NCI-H1417 (cell line): ENCODE measurements at places on chromosomes 4 and X.

- peak; percentile 31 for DNase-seq
Measured at GRCh38 chr4:2222838-2223237, 19.1 kb downstream of the HAUS3 start.

GRCh38 chr4:85548116-85548515 is 73.2 kb downstream of the ARHGAP24 start:
- DNase-seq: no peak

- no peak for DNase-seq
Measured at GRCh38 chrX:29690061-29690460, 525.3 kb upstream of the MAGEB2 start.

- DNase-seq: peak; percentile 84
Measured at GRCh38 chr4:86895692-86896488, 3.7 kb upstream of the C4orf36 start.

- DNase-seq: no peak
Measured at GRCh38 chr4:108493596-108493931, 126.8 kb upstream of the RPL34 start.

GRCh38 chr4:181835348-181835747 is 407.9 kb upstream of the TENM3 start:
- DNase-seq: peak; percentile 37
